Left kidney (tissue), 8 donors: ENCODE measurements at places on chromosomes 5 and 9. TPM values are rescaled to one million over a fixed set of nuclear protein-coding genes. Genes with fewer than 3 reads are reported as not detected.

- no peak for DNase-seq
Measured at GRCh38 chr5:52077941-52078815, 694.9 kb downstream of the ISL1 start.

DNA sequence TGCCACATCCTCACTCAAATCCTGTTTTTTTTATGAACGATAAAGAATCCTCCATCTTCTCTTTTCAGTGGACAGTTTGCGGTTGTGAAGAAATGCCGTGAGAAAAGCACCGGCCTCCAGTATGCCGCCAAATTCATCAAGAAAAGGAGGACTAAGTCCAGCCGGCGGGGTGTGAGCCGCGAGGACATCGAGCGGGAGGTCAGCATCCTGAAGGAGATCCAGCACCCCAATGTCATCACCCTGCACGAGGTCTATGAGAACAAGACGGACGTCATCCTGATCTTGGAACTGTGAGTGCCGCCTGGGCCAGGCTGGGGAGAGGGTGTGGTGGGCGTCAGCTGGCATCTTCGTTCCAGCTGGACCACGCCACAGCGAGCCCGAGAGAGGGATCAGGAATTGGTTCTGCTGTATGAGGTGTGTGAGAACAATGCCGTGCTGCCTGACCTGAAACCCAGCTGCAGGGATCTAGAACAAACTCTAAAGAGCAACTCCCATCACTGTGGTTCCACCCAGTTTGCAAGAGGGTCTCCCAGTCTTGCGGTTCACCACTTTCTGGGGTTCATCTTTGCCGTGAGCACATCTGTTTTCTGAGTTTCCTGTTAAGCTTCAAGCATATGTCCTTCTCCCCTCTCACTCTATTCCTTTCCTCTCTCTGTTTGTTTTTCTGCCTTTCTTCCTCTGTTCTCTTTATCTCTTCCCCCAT, 107.4 kb downstream of the DAPK1 start:
- DNase-seq, result no peak

GRCh38 chr5:154986151-154986550, 27.4 kb upstream of the KIF4B start:
- DNase-seq, result no peak

PCDHGA3 gene
- 2.9 TPM for polyA plus RNA-seq

STKLD1 gene
- 4.4 TPM for polyA plus RNA-seq

- DNase-seq, result peak; percentile 82
Measured at GRCh38 chr5:126354012-126354857, 69.0 kb upstream of the GRAMD2B start.

ANKRD18A gene
- 5.3 TPM for polyA plus RNA-seq

- no peak for DNase-seq
Measured at GRCh38 chr5:141869514-141869913, 8.7 kb downstream of the PCDH1 start.

GRCh38 chr5:154783774-154784460, 28.7 kb downstream of the LARP1 start:
- no peak for DNase-seq

GRCh38 chr9:90815183-90815943, 13.7 kb downstream of the SYK start:
- peak; percentile 34 for DNase-seq

DNA sequence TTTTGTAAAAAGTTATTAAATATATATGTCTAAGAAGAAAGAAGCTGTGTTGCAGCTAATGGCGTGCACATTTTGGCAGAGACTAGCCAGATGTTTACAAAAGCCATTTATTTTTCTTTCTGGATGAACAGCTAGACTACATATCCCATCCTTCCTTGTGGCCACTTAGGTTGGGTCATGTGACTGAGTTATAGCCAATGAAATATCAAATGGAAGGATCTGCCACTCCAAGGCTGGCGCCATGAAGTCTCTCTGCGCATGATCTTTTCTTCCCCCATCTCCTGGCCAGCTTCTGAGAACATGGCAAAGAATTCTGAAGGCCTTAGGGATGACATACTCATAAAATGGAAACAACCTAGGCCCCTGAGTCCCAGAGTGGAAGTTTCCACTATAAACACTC, 244.2 kb upstream of the DAB2 start:
- no peak for DNase-seq

- no peak for DNase-seq
Measured at GRCh38 chr9:129471201-129472019, 149.5 kb downstream of the C9orf50 start.

- peak; percentile 46 for DNase-seq
Measured at GRCh38 chr9:131366761-131367401, 27.0 kb upstream of the PRRC2B start.

IL4 gene
- polyA plus RNA-seq, result 0.57 TPM

MUSK gene
- polyA plus RNA-seq, result 0.15 TPM
